Activated CD4-positive, alpha-beta T cell treated with anti-CD3 and anti-CD28 coated beads, Interleukin-2, amount 10 ng/mL, durations not matched to agents 24 days and 14 days (primary cell): ENCODE measurements at places on chromosomes 5 and 9. TPM values are rescaled to one million over a fixed set of nuclear protein-coding genes. Genes with fewer than 3 reads are reported as not detected.

- H3K4me1 ChIP-seq, result no peaks in the 10 kb centered on the region
- H3K27me3 ChIP-seq, result peaks cover 10% of the 10 kb centered on the region
- no peak overlapping the region for H3K27ac ChIP-seq
- H3K36me3 ChIP-seq, result no peaks in the 10 kb centered on the region
Measured at GRCh38 chr5:127878174-127878750, 175.1 kb downstream of the CCDC192 start.

DNA sequence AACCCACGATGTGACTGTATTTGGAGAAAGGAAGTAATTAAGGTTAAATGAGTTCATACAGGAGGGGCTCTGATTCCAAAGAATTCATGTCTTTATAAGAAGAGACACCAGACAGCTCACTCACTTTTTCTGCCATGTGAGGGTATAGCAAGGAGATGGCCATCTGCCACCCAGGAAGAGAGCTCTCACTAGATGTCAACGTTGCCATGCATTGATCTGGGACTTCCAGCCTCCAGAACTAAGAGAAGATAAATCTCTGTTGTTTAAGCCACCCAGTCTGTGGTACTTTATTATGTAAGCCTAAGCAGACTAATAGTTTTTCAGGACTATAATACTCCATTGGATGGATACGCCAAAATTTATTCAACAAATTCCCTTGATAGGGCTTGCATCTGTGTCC is 89.8 kb upstream of the RAD23B start:
- no peaks in the 10 kb centered on the region for H3K4me1 ChIP-seq
- no peaks in the 10 kb centered on the region for H3K36me3 ChIP-seq

DNA sequence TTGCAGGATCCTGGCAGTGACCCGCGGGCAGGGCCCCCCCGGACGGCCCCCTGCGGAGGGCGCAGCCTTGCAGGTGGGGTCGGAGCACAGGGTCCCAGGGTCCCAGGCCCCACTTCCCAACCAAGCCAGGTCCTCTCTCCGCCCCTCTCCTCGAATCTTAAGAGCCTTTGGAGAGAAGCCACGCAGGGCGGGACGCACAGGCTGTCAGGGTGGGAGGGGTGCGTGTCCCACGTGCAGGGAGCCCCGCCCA is 18.4 kb upstream of the EGFL7 start:
- no peak overlapping the region for H3K4me3 ChIP-seq
- peaks cover 24% of the 10 kb centered on the region for H3K27me3 ChIP-seq
- H3K27ac ChIP-seq, result no peak overlapping the region
- no peak for DNase-seq
- H3K36me3 ChIP-seq, result no peaks in the 10 kb centered on the region

DNA sequence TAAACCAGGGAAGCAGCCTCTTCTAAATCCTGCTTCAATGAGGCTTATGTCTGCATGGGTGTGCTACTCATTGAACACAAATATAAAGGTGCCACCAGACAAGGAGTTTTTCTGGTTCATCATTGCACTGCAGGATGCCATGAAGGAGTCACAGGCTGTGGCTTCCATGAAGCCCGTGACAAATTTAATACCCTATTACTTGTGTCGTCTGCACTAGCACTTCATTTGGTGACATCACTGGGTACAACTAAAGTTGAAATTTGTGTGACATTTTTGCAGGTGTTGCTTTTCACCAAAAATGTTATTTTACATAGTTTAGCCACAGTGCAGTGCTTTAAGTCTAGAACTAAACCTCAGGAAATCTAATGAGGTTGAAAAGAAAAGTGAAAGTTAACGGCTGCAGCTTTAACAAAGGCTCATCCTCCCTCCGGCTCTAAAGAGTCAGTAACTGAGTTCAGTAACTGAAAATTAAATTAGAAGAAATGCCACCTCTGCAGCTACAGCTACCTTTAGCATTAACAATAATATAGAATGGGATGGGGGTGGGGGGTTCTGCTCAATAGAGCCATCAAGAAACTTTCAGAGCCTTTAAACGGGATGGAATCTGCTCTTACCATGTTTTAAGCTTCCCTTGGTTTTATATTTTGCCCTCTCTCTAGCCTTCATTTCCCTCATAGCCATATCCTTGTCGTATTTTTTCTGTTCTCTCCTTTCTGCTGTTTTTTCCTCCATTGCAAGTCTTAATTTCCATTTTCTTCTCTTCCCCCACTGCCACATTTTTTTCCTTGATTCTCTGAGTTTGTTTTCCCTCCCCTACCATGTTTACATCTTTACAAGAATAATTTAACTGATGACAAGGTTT is 233.8 kb upstream of the TMEM161B start:
- H3K4me1 ChIP-seq, result peaks cover 16% of the 10 kb centered on the region
- H3K27ac ChIP-seq, result peak overlapping the region; percentile 81
- peaks cover 15% of the 10 kb centered on the region for H3K27me3 ChIP-seq

DNA sequence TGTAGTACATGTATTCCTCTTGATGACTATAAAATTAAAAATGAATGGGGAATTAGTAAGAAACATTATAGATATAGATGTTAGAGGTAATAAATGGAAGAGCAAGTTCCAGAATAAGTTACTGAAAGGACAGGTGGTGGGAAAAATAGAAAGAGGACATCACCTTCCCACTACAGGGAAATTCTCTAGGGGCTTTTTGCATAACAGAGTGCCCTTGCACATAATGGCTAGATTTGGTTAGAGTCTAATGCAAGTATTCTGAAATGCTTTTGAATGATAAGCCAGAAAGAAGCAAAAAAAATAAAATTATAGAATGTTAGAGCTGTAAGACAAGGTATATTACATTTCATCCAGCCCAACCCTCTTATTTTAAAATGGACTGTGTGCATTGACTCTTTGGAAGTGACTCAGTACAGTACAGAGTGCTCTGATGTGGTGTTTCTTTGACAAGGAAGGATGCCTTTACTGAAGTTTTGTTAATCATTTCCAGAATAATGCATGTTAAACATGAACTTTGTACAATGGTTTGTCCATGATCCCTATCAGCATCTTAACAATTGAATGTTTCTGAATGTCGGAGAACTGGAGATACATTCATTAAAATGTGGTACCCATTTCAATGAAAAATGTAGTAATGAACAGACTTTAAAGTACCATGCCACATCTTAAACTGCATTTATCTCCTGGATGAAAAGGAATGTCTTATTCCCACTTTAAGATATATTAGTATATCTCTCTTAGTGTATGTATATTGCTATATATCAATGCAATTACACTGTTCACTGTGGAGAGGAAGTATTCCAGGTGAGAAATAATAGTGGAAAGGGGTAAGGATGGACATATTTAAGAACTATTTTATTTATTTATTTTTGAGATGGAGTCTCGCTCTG is 391.1 kb downstream of the ADGRV1 start:
- H3K27me3 ChIP-seq, result peaks cover 12% of the 10 kb centered on the region
- no peaks in the 10 kb centered on the region for H3K36me3 ChIP-seq
- no peaks in the 10 kb centered on the region for H3K4me1 ChIP-seq
- H3K4me3 ChIP-seq, result no peak overlapping the region

- DNase-seq, result peak; percentile 72
- peaks cover 7% of the 10 kb centered on the region for H3K4me1 ChIP-seq
- peaks cover 34% of the 10 kb centered on the region for H3K27me3 ChIP-seq
- H3K27ac ChIP-seq, result no peak overlapping the region
Measured at GRCh38 chr9:134325096-134325812, 1.0 kb upstream of the RXRA start.

DNA sequence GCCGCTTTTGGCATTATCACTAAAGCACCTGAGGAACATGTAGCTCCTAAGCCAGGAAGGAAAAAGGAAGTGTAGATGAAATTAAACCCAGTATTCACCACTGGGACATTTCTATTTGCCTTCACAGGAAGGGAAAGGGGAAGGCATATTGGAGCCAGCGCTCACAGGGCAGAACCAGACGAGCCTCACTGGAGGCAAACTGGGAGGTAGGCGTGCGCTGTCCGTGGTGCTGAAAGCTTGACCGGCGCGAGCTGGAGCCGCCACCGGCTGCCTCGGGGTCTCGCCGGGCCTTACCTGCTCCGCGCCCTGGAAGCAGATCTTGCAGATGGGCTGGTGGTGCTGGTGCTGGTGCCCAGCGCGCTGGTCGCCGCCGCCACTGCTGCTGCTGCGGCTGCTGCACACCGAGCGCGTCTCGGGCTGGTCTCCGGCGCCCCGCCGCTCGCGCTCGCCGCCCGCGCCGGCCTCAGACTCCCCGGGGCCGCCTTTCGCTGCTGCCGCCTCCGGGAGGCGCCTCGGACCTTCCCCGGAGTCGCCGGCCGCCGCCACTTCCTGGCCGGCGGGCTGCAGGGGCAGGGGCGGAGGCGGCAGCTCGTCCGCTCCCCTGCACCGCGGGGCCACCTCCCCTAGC is 732 bp downstream of the MARCHF11 start:
- peak; percentile 83 for DNase-seq
- H3K27ac ChIP-seq, result no peak overlapping the region
- H3K36me3 ChIP-seq, result no peaks in the 10 kb centered on the region
- H3K4me3 ChIP-seq, result no peak overlapping the region
- peaks cover 34% of the 10 kb centered on the region for H3K27me3 ChIP-seq

DNA sequence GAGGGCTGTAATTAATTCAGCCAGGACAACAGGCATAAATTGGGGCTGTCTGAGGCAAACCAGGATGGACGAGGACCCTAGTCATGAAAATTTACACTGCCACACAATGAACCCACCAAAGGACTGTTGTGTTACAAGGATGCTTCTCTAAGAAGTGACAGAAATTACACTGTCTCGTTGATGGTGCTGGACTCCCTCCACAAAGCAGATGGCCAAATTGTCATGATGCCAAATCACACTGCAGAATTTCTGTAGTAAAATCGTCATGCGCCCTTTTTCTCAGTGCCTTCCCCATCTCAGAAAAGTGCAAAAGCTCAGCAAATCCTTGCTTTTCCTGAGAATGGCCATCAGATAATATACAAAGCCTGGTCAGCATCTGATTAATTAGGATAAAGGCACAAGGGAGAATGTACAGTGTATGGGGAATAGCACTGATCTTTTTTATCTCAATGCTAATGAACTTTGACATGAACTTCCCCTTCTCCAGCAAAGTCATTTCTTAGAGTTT is 545.8 kb downstream of the CSNK1G3 start:
- H3K36me3 ChIP-seq, result no peaks in the 10 kb centered on the region
- peaks cover 1% of the 10 kb centered on the region for H3K4me1 ChIP-seq
- no peaks in the 10 kb centered on the region for H3K27me3 ChIP-seq
- no peak overlapping the region for H3K27ac ChIP-seq
- DNase-seq, result no peak

DNA sequence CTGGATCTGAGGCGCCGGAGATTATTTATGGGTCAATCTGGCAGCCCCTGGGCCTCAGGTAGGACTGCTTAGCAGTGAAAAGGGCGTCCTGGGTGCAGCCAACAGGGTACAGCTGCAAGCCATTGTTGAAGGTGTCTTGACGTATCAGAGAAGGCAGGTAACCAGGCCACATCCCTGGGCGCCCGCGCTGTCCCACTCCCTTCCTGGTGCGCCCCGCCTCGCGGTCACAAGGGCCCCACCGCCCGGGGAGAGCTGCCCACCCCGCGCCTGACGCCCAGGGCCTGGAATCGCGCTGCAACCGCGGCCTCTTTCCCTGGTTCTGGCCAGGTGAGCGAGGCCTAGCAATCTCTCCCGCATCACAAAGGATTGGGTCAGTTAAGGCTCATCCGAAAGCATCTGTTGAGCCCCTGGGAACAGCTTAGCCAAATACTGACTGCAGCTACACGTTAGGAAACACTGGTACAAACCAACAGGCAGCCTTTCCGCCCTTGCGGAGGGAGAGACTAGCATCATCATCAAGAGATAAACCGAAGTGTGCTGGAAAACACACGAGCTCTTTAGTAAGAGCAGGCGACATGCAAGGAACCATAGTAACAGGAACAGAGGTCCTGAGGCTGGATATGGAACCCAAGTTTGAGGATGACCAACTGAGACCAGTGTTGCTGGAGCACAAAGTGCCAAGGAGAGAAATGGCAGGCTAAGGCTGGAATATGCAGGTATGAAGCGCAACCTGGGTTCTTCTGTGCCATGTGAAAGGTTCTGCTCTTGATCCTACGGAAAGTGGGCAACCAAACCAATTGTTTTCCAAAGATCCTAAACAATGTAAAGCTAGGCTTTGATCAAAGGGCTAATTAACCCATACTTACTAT is 3.6 kb downstream of the RPS23 start:
- no peak for DNase-seq
- peak overlapping the region; percentile 51 for H3K27ac ChIP-seq
- peaks cover 21% of the 10 kb centered on the region for H3K4me1 ChIP-seq
- no peak overlapping the region for H3K4me3 ChIP-seq

DNA sequence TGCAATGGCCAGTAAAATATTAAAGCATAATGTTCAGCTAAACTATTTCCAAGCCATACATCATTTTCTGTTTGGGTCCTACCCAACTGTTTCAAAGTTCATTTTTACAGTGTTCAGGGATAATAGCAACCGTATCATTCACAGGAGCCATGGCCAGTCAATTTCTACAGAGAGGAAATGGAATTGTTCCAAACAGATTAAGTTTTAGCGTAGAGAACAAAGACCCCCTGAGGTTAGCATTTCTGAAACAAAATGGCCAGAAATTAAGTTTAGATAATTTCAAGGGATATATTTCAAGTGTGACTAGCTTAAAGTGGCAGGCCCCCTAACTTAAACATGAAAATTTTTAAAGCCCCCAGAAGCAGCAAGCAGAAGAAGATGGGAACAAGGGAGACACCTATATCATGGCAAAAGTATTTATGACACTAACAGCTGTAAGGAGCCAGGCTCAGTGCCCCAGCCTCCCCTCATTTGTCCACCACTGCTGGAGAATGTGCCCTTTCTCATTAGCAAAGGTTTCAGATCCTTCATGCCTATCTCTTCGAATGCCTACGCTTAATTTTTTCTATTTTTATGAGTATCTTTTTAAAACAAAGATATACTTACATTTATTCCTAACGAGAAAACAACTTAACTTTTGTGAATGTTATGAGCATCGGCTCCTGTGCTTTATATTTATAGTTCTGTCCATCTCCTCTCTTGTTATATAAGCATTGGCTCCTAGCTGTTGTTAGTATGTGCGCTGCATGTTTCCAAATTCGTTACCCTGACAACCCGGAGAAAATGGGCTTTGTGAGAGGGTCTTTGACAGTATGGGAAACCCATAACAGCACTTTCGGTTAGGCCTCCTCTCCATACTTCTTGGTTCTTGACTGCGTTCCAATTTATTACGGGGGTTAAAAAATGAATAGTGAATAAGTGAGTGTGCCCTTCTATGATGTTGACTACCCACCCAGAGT is 116.3 kb downstream of the MED27 start:
- H3K27ac ChIP-seq, result no peak overlapping the region
- DNase-seq, result no peak
- H3K4me3 ChIP-seq, result no peak overlapping the region
- H3K27me3 ChIP-seq, result no peaks in the 10 kb centered on the region
- H3K36me3 ChIP-seq, result peaks cover 4% of the 10 kb centered on the region

GRCh38 chr5:124743602-124744169 is 2.8 kb downstream of the ZNF608 start:
- H3K4me3 ChIP-seq, result no peak overlapping the region
- peaks cover 4% of the 10 kb centered on the region for H3K4me1 ChIP-seq
- no peaks in the 10 kb centered on the region for H3K36me3 ChIP-seq
- H3K27me3 ChIP-seq, result peaks cover 31% of the 10 kb centered on the region
- no peak for DNase-seq
- no peak overlapping the region for H3K27ac ChIP-seq

SPATA31E1 gene
- not detected in 2 replicates for total RNA-seq
